ENCODE measurements at places on chromosomes 7 and 10.

GRCh38 chr10:89526358-89526757 lies 9.0 kb downstream of the SLC16A12 start:
- ATAC-seq: no peak

- ATAC-seq: no peak
These were observed 17.2 kb upstream of the PPP1R9A start for GRCh38 chr7:94890216-94890615.

- ATAC-seq: no peak
These were observed 1.9 kb downstream of the COL1A2 start for GRCh38 chr7:94396596-94396995.

DNA sequence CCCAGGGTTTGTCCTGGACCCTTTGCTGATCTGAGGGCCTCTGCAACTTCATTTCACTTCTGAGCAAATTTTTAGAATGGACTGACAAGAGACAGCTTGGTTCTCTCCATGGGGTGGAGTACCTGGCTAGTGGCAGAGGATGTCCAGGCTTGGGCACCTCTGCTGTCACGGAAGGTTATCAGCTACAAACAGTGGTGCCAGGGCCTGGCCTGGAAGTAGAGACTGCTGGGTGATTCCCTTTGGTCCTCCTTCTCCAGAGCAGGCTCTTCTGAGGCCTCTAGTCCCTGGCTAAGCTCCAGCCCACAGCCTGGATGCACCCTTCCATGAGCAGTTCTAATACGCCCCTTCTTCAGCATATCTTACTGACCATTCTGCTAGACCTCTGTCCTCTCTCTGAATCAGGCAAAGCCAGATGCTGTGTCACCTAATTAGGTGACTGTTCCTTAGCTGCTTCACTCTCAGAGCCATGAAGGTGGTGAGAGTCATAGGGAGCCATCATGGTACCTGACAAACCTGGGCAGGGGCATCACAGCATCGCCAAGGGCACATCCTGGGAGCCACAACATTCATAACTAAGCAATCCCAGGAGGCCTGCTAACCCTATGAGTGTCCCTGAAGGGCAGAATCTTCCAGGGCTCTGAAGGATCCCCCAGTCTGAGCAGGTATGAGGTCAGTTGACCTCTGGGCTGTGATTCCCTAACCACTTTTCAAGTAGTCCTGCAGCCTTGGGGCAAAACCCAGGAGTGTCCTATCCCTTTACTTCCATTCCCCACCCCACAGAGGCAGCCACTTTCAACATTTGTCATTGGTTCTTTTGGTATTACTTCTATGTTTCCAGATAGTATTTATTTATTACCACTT lies 4.0 kb downstream of the ARHGAP22 start:
- no peak for ATAC-seq

DNA sequence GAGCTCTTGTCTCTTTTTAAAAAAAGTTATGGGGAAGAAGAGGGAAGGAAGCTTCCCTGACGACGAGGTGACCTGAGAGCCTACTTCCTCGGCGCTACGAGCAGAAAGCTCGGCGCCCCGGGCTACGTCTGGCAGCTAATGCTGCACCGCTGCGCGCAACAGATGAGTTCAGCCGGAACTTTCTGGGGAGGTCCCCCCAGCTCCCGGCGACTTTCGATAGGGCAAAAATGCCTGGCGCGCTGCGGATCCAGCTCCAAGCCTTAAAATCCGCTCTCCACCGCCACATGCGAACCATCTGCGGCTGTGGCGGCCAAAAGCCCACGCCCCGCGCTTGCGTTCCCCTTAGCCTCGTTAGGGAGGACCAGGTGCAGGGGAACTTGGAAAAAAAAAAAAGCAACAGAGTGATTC lies 621 bp downstream of the P4HA1 start:
- peak; percentile 63 for ATAC-seq

GRCh38 chr10:22554461-22555182 lies 159.8 kb downstream of the PIP4K2A start:
- ATAC-seq: no peak

GRCh38 chr7:106729720-106730385 lies 68.9 kb upstream of the CCDC71L start:
- ATAC-seq: peak; percentile 88

DNA sequence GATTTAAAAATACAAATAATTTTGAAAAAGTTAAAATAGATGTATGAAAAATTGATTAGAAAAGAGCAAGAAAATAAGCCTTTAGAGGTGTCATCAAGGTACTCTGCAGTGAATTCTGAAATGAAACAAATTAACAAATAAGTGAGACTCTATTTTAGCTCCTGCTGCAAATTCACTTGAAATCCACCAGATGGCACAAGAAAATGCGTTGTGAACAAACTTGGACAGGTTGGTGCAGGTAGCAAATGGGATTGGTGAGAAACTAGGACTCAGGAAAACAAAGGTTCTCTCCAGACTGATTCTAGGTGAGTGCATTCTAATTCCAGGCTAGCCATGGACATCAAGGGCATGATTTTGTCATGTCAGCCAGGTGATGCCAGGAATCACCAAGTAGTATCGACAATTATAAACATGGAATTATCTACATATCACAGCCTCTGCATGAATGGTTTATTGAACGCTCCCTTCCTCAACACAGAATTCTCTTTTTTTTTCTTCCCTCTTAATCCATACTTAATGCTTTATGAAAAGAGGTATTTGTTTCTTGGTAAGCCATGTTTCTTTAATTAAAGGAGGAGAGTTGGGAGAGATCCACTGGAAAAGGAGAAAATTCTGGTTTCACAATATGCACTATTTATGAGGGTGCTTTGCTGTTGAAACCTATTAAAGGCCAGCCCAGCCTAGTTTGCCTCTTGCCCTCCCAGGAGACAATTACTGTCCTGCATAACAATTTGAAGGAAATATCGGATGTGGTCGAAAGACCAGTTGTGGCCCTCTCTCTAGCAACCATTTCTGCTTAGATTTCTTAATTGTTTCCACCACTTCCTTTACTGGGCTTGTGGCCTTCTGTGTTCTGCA lies 118.1 kb downstream of the ZNF365 start:
- ATAC-seq: no peak

DNA sequence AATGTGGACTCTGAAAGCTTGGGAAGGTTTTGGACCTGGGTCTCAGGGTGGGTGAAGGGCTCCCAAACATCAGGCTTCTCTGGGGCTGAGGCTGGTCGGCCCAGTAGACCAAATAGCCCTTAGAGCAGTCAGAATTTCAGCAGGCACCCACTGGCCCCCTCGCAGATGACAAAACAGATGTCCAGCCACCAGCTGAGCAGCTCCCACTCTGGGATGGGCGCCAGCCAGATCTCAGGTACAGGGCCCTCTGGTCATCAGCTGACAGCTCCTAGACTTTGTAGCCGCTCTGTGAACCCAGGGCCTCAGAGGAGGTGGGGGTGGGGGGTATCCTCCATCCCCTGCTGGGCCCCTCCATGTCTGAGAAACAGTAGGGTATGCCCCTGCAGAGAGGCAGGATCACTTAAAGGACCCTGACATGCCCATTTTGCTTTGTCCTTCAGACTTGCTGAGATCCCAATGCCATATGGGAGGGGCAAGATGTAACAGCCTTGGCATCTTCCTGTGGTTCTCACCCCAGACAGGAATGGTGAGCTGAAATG lies 26.5 kb downstream of the HSPA12A start:
- ATAC-seq: no peak
